ENCODE measurements at places on chromosomes 6 and 20. TPM values are rescaled to one million over a fixed set of nuclear protein-coding genes. Genes with fewer than 3 reads are reported as not detected.

- DNase-seq: no peak
These were observed 194.6 kb downstream of the OTOR start for GRCh38 chr20:16942756-16943155.

GRCh38 chr6:76862936-76863335, 600.4 kb downstream of the HTR1B start:
- no peak for DNase-seq

RFX6 gene
- total RNA-seq: not detected

GRCh38 chr6:158568549-158568948, 8.7 kb downstream of the TMEM181 start:
- no peak for DNase-seq

GRCh38 chr6:45148711-45149341, 179.3 kb upstream of the RUNX2 start:
- no peak for DNase-seq

- no peak for DNase-seq
These were observed 171.9 kb upstream of the PMEPA1 start for GRCh38 chr20:57881466-57882385.

GRCh38 chr20:46350201-46350985, 42.1 kb upstream of the CDH22 start:
- no peak for DNase-seq

DNA sequence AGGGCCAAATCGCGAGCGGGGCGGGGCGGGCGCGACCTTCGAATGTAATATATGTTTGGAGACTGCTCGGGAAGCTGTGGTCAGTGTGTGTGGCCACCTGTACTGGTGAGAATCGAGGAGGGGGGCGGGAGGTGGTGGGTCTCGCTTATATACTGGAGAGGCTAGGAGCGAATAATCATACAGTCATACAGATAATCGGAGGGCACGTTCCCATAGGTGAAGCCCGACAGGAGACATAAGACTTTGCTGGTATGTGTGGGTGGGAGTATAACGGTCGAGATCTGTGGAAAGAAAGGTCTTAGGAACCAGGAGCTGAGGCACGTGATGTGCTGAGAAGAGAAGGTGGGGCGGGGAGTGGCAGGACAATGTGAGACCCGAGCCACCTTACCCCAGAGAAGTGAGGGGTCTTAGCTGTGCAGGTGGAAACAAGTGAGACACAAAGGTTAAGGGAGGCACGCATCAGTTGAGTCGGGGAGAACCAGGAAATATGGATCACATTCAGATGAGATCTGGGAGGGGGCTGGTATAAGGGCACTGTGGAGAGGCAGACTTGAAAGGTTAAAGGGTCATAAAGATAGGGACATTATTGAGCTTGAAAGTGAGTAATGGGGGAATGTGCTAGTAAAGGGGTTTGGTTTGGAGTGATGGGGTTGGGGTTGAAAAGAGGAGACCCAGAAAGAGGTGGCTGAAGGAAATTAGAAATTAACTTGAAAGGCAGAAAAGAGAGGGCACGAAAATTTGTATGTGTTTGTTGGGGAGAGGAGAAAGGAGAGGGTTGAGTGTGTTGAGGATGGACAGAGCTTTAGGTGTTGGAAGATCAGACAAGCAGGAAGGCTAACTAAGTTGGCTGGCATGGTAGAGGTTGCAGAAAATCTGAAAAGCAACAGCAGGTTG, 589 bp downstream of the RNF5 start:
- DNase-seq: no peak

DNA sequence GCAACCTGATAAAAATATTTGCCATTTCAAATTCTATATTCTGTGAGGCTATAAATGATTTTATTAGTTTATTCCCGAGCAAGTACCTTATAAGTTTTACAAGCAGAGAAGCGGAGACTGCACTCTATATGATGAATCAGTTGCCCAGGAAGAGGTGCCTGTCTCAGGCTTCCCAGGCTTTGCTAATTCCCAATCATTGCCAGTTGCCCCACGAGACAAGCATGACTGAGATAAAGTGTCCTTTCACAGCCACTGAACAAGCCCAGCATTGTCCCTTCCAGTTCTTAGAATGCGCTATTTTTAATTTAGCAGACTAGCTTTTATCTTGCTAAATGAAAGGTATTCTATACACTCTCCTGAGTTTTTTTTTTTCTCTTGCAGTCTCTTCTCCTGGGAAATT, 260.7 kb downstream of the ALDH8A1 start:
- no peak for DNase-seq

DNA sequence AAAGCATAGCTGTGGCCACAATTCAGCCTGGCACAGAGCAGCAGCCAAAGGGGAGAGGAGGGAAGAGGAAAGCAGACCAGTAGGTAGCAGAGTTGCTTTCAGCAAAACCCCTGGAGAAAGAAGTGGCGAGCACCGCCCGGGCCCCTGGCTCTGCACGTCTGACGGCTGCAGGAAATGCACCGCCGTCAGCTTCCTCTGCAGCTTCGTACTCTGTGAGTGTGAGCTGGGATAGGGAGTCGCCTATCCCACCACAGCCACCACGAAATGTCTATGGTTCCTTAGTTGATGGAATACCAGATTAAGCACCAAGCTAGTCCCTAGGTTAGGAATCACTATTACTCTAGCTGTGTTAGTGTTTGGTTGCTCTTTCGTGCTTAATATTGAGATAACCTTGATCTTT, 79.9 kb upstream of the NAA20 start:
- no peak for DNase-seq

SLC13A3 gene
- 0.10 TPM for total RNA-seq

ZNF318 gene
- total RNA-seq: 16.0 TPM

GRCh38 chr20:62118113-62119043, 3.9 kb upstream of the LSM14B start:
- DNase-seq: no peak

STK38 gene
- 27.0 TPM for total RNA-seq

- DNase-seq: no peak
These were observed 2.4 kb downstream of the LTB start for GRCh38 chr6:31579546-31580437.

GRCh38 chr6:34514112-34514511, 42.0 kb downstream of the SPDEF start:
- no peak for DNase-seq

C20orf202 gene
- total RNA-seq: not detected

IRAK1BP1 gene
- 2.5 TPM for total RNA-seq

GRCh38 chr6:80319196-80319595, 212.7 kb downstream of the BCKDHB start:
- DNase-seq: no peak

GRCh38 chr6:166679566-166679965, 52.5 kb upstream of the RPS6KA2 start:
- no peak for DNase-seq

GRCh38 chr6:71855406-71855805, 30.9 kb upstream of the RIMS1 start:
- DNase-seq: no peak

All from glomerular endothelial cell (primary cell).